ENCODE measurements at places on chromosomes 5 and 9.

DNA sequence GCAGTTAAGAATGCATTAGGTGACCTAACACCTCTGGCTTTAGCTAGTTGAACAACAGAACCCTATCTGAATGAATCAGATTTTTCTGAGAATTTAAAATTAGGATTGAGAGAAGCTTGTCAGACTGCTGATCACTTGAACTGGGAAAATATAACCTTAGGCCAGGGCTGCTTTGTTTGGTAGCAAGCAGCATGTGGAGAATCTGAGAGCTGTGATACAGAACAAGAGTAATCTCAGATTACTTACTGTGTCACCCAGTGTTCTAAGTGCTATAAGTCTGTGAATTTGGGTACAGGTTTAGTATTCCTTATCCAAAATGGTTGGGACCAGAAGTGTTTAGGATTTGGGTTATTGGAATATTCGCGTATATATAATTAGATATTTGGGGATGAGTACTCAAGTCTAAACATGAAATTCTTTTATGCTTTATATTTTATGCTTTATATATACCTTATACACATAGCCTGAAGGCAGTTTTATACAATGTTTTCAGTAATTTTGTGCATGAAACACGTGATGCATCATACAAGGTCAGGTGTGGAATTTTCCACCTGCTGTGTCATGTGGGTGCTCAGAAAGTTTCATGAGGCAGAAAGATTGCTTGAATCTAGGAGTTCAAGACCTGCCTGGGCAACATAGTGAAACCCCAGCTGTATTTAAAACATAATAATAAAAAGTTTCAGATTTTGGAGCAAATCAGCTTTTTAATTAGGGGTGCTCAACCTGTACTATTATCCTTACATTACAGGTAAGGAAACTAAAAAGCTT lies 8.3 kb upstream of the CHD1 start:
- no peak for DNase-seq

DNA sequence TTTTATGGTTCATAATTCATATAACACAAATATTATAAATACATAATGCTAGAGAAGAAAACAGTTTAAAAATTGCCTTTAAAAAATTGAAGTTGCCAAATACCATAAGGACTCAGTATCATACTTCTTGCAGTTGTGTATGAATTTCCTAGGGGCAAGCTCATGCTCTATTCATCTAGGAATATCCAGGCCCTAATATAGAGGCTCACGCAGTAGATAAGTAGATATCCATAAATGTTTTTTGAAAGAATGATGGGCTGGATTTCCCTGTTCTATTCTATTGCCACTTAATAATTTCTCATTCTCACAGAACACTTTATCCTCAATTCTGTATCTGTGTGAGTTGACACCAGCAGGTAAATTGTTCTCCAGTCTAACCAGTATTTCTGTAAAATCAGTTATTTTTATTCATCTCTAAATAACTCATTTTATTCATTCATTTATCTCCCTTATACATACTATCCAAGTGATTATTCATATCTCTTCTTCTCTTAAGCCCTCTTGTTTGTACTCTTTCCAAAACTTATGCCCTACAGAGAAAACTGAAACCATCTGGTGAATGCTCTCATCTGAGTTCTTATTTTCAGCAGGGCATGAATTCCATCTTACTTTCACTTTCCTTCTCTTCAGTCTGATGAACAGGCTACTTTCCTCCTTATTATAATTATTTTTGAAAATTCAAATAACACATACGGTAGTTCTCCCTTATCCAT lies 97.1 kb downstream of the SLC44A1 start:
- DNase-seq: no peak

DNA sequence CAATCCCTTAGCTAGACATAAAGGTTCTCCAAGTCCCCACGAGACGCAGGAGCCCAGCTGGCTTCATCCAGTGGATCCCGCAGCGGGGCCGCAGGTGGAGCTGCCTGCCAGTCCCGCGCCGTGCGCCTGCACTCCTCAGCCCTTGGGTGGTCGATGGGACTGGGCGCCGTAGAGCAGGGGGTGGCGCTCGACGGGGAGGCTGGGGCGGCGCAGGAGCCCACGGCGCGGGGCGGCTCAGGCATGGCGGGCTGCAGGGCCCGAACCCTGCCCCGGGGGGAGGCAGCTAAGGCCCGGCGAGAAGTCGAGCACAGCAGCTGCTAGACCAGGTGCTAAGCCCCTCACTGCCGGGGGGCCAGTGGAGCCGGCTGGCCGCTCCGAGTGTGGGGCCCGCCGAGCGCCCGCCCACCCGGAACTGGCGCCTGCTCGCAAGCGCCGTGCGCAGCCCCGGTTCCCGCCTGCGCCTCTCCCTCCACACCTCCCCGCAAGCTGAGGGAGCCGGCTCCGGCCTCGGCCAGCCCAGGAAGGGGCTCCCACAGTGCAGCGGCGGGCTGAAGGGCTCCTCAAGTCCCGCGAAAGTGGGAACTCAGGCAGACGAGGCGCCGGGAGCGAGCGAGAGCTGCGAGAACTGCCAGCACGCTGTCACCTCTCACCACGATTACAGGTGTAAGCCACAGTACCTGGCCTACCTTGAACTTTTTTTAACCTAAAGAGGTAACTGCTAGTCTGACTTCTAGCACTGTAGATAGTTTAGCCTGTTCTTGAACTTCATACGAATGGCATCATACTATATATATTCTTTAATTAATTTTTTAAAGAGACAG lies 35.5 kb downstream of the PTGS1 start:
- DNase-seq: no peak

- DNase-seq: no peak
Observed at GRCh38 chr9:16069671-16070454, 517.0 kb downstream of the CCDC171 start.

GRCh38 chr5:143073766-143074165 lies 303.6 kb downstream of the ARHGAP26 start:
- DNase-seq: no peak

- DNase-seq: no peak
Observed at GRCh38 chr9:79757074-79757473, 185.3 kb downstream of the TLE4 start.

DNA sequence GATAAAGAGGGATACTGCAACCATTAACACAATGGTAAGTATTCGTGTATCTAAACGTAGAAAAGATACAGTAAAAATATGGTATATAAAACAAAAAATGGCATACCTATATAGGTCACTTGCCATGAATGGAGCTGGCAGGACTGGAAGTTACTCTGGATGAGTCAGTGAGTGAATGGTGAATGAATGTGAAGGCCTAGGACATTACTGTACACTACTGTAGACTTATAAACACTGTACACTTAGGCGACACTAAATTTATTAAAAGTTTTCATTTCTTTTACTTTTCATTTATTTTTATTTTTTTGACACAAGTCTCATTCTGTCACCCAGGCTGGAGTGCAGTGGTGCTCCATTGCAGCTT lies 14.1 kb downstream of the TDRD7 start:
- no peak for DNase-seq

DNA sequence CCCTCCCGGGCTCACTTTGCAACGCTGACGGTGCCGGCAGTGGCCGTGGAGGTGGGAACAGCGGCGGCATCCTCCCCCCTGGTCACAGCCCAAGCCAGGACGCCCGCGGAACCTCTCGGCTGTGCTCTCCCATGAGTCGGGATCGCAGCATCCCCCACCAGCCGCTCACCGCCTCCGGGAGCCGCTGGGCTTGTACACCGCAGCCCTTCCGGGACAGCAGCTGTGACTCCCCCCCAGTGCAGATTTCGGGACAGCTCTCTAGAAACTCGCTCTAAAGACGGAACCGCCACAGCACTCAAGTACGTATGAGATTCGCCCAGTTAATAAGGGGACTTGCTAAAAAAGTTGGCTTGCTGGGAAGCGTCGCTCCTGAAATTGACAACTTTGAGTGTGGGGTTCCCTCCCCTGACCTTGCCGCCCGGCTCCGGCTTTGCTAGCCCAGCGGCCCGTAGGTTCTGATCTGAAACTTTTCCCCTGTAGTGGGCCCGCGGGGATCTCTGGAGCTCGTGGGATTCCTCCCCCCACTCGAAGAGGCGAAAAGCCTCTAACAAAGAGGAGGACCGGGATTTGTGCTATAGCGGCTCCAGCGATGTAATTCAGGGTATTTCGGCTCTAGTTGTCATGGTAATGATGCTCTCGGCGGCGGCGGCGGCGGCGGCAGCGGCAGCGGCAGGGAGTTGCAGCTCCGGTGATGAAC lies 572 bp downstream of the NR4A3 start:
- no peak for DNase-seq

GRCh38 chr5:91223886-91224285 lies 159.2 kb downstream of the ARRDC3 start:
- DNase-seq: no peak

- DNase-seq: no peak
Observed at GRCh38 chr9:91065231-91066041, 263.8 kb downstream of the SYK start.

DNA sequence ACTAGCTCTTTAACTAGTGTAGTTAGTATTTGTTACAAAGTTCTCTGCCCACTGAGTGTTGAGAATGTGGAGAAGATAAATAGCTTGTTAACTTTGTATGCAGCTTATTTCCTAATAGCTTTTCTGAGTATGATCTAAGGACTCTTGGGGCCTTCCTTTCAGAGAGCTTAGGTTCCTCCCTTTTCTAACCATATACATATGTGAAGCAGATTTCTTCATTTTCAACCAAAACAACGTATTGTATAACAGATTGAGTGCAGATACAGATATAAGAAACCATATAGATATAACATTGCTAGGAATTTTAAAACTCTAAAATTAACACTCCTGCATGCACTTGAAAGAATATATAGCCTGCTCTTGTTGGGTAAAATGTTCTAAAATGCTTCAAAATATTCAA lies 70.4 kb downstream of the SCAMP1 start:
- no peak for DNase-seq

GRCh38 chr5:178208540-178209227 lies 4.4 kb downstream of the HNRNPAB start:
- DNase-seq: no peak

GRCh38 chr9:1271367-1271766 lies 221.2 kb downstream of the DMRT2 start:
- DNase-seq: no peak

DNA sequence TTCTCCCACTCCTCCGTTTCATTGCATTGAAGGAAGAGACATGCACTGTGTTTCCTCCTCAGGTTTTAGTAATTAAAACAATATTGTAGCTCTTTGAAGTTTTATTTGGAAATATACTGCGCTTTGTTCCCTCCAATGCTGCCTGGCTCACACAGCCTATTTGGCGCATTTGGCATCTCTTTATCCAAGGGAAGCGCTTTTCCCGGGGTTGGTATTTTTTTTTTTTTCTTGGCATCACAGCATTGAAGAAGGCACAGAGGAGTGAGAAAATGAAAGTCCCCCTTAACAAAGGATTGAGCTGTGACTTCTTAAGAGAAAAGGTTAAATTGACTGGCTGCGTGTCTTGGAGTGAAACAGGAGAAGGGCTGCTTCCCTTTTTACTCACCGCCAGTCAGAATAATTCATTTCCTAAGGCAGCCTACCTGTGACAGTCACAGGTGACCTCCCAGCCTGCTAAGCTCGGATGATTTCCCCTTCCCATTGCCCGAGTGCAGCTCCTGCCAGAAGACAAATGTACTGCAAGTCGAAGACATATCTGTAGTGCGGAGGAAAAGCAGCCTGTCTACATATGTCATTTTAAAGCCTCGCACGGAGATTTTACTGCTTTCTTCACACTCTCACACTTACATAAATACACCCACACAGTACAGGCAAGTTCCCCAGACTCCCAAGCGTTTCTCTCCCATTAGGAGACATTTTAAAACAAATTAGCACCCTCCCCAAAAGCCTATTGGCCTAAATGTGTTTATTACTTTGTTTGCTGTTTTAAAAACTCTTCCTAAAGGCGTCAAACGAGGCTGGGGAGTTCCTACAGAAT lies 665.5 kb upstream of the ZNF608 start:
- no peak for DNase-seq

GRCh38 chr5:126516133-126516532 lies 78.9 kb downstream of the ALDH7A1 start:
- DNase-seq: no peak

DNA sequence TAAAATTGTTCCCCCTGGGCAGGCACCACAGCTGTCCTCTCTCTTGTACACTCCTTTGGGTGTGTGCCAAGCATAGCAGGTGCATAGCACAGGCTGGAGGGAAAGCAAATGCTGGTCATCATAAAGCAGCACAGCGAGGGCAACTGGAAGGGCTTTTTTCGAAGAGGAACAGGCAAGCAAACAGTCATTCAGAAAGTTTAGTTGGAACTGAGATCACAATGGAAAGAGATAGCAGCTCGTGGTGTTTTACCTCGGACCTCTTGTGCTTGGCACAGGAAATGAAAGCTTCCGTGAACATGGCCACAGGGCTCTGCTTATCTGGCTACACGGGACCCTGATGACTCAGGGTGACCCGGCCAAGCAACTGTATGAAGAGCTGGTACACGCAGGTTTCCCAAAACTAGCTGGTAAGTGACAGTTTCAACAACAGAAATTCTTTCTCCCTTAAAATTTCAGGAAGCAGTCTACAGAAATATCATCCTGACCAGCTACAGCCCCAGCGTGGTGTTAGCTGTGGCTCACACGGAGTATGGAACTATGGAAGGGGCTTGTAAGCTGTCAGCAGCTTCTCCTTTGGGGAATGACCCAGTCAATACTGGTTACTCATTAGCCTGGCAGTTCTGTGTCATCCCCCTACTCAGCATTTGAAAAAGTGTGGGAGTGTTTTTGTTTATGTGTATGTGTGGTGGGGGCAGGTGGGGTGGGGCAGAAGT lies 48.1 kb downstream of the POC5 start:
- DNase-seq: peak; percentile 16

DNA sequence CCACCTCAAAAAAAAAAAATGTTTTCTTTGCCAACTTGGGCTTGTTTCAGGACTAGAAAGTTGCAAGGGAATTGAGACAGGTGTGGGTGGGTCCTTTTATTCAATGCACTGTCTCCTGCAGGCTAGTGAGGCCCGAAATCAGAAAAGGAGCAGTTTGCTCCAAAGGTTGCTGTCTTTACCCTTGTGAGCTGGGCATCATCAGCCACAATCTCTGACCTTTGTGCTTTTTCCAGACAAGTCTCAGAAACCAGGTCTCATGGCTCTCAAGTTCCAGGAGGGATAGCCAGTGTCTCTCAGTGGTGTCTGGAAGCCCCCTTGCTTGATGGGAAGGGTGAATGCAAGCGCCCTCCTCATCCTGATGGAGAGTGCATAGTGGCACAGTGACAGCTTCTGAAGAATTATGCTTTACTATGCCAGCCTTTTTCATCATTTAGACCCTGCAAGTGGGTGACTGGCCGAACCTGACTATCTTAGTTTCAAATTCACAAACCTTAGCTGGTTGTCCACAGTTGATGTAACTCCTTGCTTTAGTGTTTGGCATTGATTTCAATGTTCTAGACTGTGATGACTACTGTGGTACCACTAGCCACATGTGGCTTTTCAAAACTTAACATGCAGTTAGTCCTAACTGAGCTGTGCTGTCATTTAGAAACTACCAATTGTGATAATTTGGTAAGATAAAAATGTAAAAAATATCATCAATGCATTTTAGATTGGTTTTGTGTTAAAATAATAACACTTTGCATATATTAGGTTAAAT lies 468.6 kb downstream of the GADD45G start:
- no peak for DNase-seq

DNA sequence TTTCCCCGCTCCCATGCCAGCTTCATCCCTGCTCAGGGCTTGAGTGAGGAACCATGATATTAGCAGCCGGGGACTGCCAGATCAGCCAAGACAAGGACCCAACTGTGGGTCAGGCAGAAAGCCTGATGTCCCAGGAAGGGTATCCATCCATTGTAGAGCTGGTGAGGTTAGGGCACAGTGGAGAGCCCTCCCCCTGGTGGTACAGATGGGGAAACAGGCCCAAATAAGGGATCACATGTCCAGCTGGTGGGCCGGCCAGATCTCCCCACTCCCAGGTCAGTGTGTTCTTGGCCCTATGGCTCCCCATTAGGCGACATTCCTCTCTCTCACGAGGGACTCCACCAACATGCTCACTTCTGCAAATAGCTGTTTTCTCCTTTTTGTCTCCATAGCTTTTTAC lies 9.0 kb downstream of the CDX1 start:
- no peak for DNase-seq

GRCh38 chr5:137731176-137731575 lies 4.7 kb downstream of the KLHL3 start:
- no peak for DNase-seq
